H9 (cell line): ENCODE measurements at places on chromosomes 16 and 17. TPM values are rescaled to one million over a fixed set of nuclear protein-coding genes. Genes with fewer than 3 reads are reported as not detected.

DNA sequence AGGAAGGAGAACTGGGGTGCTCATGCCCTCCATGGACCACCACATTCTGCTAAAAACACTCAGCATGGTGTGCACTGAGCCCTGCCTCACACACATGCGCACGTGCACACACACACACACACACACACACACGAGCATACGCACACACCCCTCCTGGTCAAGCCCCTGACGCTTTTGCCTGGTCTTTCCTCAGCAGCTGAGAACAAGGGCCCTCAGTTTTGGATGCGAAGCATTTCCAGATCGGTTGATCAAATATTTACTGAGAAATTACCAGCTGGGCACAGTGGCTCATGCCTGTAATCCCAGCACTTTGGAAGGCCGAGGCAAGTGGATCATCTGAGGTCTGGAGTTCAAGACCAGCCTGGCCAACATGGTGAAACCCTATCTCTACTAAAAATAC lies 20.1 kb upstream of the RAI1 start:
- H3K36me3 ChIP-seq, result peaks cover 10% of the 10 kb centered on the region; the same call in 2 of the 3 replicates
- DNase-seq, result no peak
- H3K27ac ChIP-seq, result no peak overlapping the region
- H3K27me3 ChIP-seq, result no peaks in the 10 kb centered on the region
- H3K4me1 ChIP-seq, result no peaks in the 10 kb centered on the region

GRCh38 chr16:89574681-89575246 lies 794 bp upstream of the CPNE7 start:
- H3K27ac ChIP-seq, result no peak overlapping the region
- H3K4me3 ChIP-seq, result peak overlapping the region; percentile 65
- H3K4me1 ChIP-seq, result no peaks in the 10 kb centered on the region
- DNase-seq, result peak; percentile 85
- peaks cover 6% of the 10 kb centered on the region for H3K36me3 ChIP-seq

GRCh38 chr16:12313902-12314621 lies 337.5 kb downstream of the SNX29 start:
- DNase-seq, result no peak
- H3K36me3 ChIP-seq, result no peaks in the 10 kb centered on the region
- H3K27ac ChIP-seq, result no peak overlapping the region
- H3K4me1 ChIP-seq, result peaks cover 10% of the 10 kb centered on the region; the same call in 1 of the 2 replicates
- H3K27me3 ChIP-seq, result no peaks in the 10 kb centered on the region

- peaks cover 2% of the 10 kb centered on the region for H3K4me1 ChIP-seq
- H3K4me3 ChIP-seq, result peak within 1 kb of the TSS; percentile 96
- peak; percentile 96 for DNase-seq
- no peaks in the 10 kb centered on the region for H3K27me3 ChIP-seq
- no peak within 1 kb of the TSS for H3K27ac ChIP-seq
Measured at GRCh38 chr16:29899516-29900101, at the start of gene SEZ6L2. Gene SEZ6L2 (minus strand): TSS chr16:29899550. CDS start chr16:29899019, 531 bp downstream.

DNA sequence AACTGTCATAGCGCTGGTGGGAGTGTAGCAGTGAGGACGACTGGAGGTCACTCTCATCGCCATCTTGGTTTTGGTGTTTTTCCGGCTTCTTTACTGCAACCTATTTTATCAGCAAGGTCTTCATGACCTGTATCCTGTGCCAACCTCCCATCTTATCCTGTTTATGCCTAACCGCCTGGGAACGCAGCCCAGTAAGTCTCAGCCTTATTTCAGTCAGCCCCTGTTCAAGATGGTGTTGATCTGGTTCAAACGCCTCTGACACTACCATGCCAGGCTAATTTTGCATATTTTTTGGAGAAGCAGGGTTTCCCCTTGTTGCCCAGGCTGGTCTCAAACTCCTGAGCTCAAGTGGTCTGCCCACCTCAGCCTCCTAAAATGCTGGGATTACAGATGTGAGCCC lies 179.8 kb upstream of the HSBP1 start:
- H3K27me3 ChIP-seq, result no peaks in the 10 kb centered on the region
- H3K27ac ChIP-seq, result no peak overlapping the region
- H3K36me3 ChIP-seq, result no peaks in the 10 kb centered on the region
- peak; percentile 14 for DNase-seq

- no peaks in the 10 kb centered on the region for H3K36me3 ChIP-seq
- H3K27ac ChIP-seq, result no peak overlapping the region
- no peaks in the 10 kb centered on the region for H3K27me3 ChIP-seq
- H3K4me3 ChIP-seq, result no peak overlapping the region; the same call in 2 of the 3 replicates
Measured at GRCh38 chr17:36755586-36755985, 154.2 kb downstream of the MRM1 start.

DNA sequence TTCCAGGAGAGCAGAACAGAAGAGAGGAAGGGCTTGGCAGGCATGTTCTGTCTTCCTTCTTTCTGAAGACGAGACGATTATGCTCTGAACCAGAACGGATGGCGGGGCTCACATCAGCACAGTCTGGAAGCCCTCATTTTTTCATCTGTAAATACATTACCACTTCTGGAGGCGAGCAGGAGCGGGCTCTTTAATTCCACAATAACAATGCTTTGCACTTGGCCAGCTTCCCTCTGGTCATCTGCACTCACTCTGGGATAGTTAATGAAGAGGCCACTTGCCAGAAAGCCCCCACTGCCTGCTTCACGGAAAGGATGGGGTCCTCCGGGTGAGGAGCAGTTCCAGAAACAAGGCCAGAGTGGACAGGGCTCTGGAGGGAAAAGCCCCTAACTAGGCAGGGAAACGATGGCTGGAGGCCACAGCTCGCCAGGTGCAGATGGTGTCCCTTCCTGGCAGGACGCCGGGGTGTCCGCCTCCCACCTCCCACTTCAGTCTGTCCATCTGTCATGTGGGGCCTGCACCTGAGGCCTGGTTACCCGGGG lies 13.1 kb upstream of the BCAR1 start:
- no peaks in the 10 kb centered on the region; the same call in 1 of the 2 replicates for H3K4me1 ChIP-seq
- H3K36me3 ChIP-seq, result peaks cover 3% of the 10 kb centered on the region; the same call in 1 of the 2 replicates

GRCh38 chr16:54976651-54977200 lies 46.1 kb downstream of the IRX5 start:
- no peaks in the 10 kb centered on the region for H3K4me1 ChIP-seq
- H3K36me3 ChIP-seq, result no peaks in the 10 kb centered on the region; the same call in 2 of the 3 replicates
- DNase-seq, result no peak
- no peaks in the 10 kb centered on the region; the same call in 1 of the 2 replicates for H3K27me3 ChIP-seq
- H3K4me3 ChIP-seq, result no peak overlapping the region

- H3K4me1 ChIP-seq, result peaks cover 5% of the 10 kb centered on the region; the same call in 1 of the 2 replicates
- H3K36me3 ChIP-seq, result no peaks in the 10 kb centered on the region
- peak; percentile 93 for DNase-seq
- H3K27ac ChIP-seq, result no peak overlapping the region
Measured at GRCh38 chr17:44137891-44138709, 3.6 kb upstream of the HROB start.

- no peak overlapping the region for H3K27ac ChIP-seq
- H3K4me3 ChIP-seq, result no peak overlapping the region
- no peak for DNase-seq
Measured at GRCh38 chr16:61313931-61314330, 722.3 kb downstream of the CDH8 start.

- H3K27ac ChIP-seq, result no peak overlapping the region
- H3K27me3 ChIP-seq, result no peaks in the 10 kb centered on the region
- H3K36me3 ChIP-seq, result no peaks in the 10 kb centered on the region
- DNase-seq, result no peak
- no peak overlapping the region for H3K4me3 ChIP-seq
Measured at GRCh38 chr17:66655861-66656260, 179.1 kb upstream of the CACNG5 start.

DNA sequence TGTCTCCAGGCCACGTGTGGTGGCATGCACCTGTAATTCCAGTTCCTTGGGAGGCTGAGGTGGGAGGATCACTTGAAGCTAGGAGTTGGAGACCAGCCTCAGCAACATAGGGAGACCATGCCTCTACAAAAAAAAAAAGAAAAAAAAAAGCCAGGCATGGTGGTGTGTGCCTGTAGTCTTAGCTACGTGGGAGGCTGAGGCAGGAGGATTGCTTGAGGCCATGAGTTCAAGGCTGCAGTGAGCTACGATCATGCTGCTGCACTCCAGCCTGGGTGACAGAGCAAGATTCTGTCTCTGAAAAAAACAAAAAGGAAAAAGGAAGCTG lies 103.9 kb downstream of the CMIP start:
- H3K4me3 ChIP-seq, result no peak overlapping the region
- H3K4me1 ChIP-seq, result no peaks in the 10 kb centered on the region; the same call in 1 of the 2 replicates
- no peak overlapping the region for H3K27ac ChIP-seq
- H3K36me3 ChIP-seq, result no peaks in the 10 kb centered on the region

DNA sequence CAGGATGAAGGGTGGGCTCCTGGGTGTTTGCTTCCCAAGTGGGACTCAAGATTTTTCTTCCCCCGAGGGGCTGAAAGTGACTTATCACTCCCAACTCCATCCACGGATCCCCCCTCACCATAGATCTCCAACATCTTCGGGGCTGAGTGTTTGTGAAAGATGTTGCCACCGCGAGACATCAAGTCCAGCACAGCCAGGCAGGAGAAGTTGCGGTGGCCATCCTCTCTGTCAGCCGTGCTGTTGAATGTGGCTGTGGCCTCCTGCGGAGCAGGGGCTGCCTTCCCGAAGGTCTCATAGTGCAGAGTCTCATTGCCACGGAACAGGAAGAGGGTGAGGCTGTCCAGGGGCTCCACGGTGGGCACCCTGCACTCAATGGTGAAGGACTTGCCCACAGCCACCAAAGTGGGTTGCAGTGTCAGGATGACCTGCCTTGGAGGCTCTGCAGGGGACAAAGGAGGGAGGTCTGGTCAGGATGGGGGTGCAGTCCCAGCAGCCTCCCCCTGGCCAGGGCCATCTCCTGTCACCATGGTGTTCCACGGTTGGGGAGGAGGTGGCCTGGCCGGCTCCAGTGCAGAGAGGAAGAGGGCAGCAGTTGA lies 5.5 kb downstream of the PRR29 start:
- peak; percentile 24 for DNase-seq
- H3K4me3 ChIP-seq, result no peak overlapping the region
- H3K4me1 ChIP-seq, result no peaks in the 10 kb centered on the region
- H3K27me3 ChIP-seq, result no peaks in the 10 kb centered on the region
- no peaks in the 10 kb centered on the region for H3K36me3 ChIP-seq

DNA sequence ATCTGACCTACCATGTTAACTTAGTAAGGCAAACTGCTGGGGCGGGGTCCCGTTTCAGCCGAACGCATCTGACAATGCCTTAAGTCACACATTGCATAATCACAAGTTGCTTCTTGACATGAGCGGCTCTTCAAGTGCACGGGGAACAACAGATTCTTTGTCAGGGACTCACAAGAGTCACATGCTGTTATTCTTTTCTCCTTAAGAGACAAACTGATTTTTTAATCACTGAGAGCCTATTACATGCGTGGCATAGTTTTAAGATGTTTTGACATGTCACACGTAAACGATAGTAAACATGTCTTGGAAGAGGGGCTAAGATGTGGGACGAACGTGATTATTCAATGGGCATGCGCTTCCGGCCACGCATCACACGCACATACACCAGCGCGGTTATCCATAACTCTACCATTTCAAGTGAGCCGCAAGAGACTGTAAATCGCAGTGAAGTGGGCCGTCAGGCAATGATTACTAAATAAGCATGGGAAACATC lies 63.4 kb downstream of the ADCY9 start:
- no peak for DNase-seq
- H3K27ac ChIP-seq, result no peak overlapping the region
- no peaks in the 10 kb centered on the region for H3K36me3 ChIP-seq
- no peaks in the 10 kb centered on the region for H3K27me3 ChIP-seq
- no peak overlapping the region for H3K4me3 ChIP-seq
- H3K4me1 ChIP-seq, result no peaks in the 10 kb centered on the region; the same call in 1 of the 2 replicates

GRCh38 chr17:75034236-75034908 lies 12.4 kb downstream of the ATP5PD start:
- H3K27me3 ChIP-seq, result no peaks in the 10 kb centered on the region
- DNase-seq, result peak; percentile 97
- no peaks in the 10 kb centered on the region; the same call in 1 of the 2 replicates for H3K4me1 ChIP-seq
- H3K27ac ChIP-seq, result peak overlapping the region; percentile 96
- H3K4me3 ChIP-seq, result peak overlapping the region; percentile 96

DNA sequence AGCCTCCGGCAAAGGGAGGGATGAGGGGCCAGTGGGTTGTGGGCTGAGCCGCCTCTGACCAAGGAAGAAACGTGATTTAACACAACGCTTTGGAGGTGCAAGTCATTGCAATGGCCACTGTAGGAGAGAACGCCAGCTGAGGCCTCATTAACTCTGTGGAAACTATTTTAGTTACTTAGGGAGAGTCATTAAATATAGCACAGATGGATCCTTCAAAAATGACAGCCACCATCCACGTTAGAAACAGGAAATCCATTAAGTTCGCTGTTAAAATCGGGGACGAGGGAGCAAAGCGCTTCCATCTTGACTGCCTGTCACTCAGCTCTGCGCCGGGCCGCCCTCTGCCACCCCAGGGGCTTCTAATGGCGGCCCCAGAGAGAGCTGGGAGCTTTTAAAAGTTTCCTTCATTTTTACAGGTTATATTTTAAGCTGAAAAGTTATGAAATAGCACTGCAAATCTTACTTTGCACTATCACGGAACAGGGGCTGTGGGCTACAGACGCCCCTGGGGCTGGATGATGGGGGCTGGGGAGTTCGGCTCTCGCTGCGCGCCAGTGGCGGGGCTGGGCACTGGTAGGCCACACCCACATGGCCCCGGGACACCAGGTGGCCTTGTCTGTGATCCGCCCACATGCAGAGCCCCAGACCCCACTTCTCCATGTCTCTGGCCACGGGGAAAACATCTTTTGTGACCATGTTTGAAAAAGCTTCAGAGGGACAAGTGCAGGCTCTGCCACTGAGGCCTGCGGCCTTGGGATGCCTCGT lies 54.6 kb downstream of the LMF1 start:
- no peak for DNase-seq
- H3K36me3 ChIP-seq, result no peaks in the 10 kb centered on the region
- H3K4me1 ChIP-seq, result no peaks in the 10 kb centered on the region
- no peak overlapping the region for H3K4me3 ChIP-seq
- no peaks in the 10 kb centered on the region for H3K27me3 ChIP-seq
- no peak overlapping the region for H3K27ac ChIP-seq

DNA sequence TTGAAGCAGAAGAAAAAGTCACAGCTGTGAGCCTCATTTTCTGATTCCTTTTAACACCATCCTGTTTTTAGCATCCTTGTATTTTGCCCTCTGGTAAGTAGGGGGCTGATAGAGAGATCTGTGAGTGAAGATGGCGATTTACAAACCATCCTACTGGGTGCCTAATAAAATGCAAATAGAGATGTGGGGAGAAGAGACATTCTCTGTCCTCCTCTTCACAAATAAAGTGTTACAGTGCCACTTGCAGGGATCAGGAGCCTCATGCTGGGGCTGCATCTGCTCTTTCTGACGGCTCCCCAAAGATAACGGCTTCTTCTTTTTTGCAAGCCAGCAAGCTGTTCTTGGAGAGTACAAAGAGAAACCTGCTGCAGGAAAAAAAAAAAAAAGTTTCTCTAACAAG lies 418.6 kb downstream of the TOX3 start:
- no peaks in the 10 kb centered on the region for H3K4me1 ChIP-seq
- H3K27me3 ChIP-seq, result no peaks in the 10 kb centered on the region
- H3K4me3 ChIP-seq, result no peak overlapping the region
- no peak overlapping the region for H3K27ac ChIP-seq

Gene PRSS36
- 0.66 and 0.72 TPM in 2 replicates for total RNA-seq

Gene YPEL2
- 0.98 and 1.1 TPM in 2 replicates for total RNA-seq

Gene SYNGR2
- 41.0 and 43.9 TPM in 2 replicates for total RNA-seq

Gene NAT9
- total RNA-seq, result 53.5 and 63.5 TPM in 2 replicates

Gene PHOSPHO1
- total RNA-seq, result 0.31 and 0.63 TPM in 2 replicates

Gene TBX21
- total RNA-seq, result not detected in 2 replicates
